ENCODE measurements at places on chromosomes 1 and 21.

DNA sequence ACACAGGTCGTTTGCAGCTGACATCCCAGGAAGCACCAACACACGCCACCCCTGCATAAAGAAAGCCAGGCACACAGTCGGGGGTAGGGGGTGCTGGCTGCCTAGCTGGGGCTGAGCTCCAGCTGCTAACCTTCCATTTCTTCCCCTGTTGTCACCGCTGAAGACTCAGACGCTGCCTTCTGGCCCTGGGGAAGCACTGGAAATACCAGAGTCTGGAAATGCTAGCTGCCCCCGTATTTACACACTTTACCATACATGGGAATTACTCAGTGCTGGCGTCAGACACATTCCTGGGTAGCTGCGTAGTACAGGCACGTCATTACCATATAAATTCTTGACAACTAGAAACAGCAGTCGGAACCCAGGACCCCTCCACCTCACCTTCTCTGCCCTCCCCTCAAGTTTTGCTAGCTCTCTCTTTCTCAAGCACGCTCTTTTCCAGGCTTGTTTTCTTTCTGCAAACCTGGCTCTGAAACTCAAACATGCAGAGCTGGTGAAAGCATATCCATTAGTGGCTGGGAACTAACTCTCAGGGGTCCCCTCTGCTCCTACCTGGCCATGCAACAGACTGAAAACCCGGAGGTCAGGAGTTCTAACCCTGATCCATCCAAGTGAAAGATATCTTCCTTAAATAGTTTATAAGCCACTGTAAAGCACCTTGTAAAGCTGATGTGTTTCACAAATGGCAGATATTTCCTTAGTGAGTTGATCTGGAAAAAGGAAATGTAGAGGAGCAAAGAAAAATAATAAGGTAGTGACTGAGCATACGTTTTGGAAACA, 3.3 kb downstream of the CSRP1 start:
- no peak for DNase-seq

- no peak for DNase-seq
These were observed 146.4 kb downstream of the PRDM16 start for GRCh38 chr1:3215198-3216014.

GRCh38 chr1:54490361-54491248, 57.4 kb upstream of the ACOT11 start:
- DNase-seq = no peak

DNA sequence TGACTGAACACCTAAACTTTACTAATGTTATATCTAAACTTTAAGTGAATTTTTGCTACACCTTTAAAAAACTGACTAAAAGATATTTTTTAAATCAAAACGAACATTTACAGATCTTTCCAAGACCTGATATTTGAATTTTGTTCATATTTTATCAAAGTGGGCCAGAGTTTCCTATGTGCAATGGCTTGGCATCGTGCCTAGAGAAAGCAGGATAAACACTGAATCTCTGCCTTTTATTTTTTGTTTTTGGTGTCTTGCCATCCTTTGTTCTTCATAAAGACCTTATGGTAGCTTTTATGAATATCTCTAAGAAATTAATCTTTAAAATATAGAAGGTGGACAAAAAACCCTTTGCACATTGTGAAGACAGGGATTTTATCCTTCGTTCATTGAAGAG, 25.8 kb upstream of the VPS26C start:
- DNase-seq = no peak

GRCh38 chr1:212814537-212815334, 23.0 kb downstream of the TATDN3 start:
- DNase-seq = no peak

DNA sequence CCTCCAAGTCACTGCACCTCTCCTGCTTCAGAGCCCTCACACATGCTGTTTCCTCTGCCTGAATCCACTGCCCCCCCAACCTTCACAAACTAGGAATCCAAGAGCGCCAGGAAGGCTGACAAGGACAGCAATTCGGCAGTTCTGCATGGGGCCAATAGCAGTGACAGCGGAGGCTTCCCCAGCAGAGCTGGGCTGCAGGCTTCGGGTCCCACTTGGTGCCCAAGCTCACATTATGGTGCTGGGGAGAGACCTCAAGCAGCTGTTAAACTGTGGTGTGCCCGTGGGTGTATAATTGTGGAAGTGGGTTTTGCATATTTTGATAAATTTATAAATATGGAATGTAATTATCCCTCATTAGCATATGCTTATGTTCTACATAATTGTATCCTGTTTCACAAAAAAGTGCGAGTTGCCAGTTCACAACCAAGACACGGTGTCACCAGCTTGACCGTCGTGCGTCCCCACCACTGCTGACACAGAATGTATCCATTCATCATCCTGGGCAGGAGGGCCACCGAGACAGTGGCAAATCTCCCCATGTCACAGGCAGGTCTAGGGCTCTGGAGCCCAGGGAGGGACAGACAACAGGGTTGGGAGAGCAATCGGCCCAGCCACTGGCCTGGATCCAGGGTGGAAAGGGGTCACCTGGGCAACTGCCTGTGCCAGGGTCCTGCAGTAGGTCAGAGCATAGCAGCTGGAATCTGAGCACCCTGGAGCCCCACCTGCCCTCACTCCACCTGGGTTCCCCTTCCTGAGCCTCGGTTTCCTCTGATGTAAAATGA, 81.6 kb downstream of the MATN1 start:
- DNase-seq = no peak
